Omental fat pad (tissue), 4 donors: ENCODE measurements at places on chromosomes 5 and 9.

- DNase-seq = no peak
These were observed 123.6 kb downstream of the ACTBL2 start for GRCh38 chr5:57358796-57359592.

DNA sequence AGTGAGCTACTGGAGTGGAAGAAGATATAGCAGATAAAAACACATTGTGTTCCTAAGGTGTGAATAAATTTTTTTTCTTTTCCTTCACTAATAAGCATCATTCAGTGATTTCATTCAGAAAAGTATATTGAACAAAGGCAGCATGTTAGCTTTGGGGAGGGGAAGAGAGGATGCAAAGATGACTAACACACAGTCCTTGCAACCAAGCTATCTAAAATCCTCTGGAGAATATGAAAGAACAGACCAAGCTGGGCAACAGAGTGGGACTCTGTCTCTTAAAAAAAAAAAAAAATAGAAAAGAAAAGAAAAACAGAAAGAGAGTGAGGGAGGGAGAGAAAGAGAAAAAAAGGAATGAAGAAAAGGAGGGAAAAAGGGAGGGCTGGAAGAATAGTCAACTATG, 22.3 kb upstream of the OMD start:
- no peak for DNase-seq

DNA sequence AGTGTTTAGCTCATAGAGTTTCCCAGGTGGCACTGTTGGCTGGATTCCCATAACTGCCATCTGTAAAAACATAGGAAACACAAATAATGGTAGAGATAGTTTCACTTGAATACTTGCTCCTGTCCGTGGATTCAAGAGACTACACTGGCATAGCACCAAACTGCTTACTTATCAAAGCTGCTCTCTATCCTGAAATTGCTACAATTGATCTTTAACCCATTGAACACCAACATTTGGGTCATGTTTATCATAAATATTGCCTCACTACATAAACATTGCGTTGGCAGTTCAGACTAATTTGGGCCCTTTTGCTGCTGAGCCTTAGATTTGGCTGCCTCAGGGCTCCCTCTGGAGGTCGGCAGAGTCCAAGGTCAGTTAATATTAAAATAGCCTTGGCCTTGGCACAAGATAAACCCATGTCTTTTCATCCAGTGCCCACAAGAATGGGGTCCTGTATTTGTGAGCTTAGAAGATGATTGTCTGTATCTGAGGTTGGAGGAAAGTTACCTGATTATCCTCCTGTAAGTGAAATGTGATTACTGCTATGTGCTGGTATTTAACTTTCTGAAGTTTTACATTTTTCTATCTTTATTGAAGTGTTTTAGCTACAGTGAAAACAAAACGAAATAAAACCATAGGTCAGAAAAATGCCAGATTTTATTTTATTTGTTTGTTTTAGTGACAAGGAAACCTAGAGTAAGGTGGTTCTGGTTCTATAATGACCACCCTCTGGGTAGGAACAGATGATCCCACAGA, 4.0 kb upstream of the RANBP3L start:
- DNase-seq = no peak

- no peak for DNase-seq
These were observed 216.8 kb upstream of the OTULINL start for GRCh38 chr5:14364576-14365472.

DNA sequence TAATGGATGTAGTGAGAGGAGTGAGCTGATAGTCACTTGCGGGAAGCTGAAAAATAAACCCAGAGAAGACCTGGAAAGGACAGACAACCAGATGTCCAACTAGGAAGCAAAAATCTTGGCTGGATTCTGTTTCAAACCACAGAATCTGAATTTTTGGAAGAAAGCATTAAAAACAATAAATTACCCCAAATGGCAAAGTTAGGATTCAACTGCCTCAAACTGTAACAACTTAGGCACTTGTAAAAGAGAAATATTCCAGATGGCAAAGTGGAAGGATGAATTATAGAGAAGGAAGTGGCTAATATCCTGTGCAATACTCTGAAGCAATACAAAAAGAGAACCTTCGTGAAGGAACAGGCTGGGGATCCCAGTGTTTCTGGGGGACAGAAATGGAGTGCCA, 46.8 kb upstream of the SLIT3 start:
- no peak for DNase-seq

DNA sequence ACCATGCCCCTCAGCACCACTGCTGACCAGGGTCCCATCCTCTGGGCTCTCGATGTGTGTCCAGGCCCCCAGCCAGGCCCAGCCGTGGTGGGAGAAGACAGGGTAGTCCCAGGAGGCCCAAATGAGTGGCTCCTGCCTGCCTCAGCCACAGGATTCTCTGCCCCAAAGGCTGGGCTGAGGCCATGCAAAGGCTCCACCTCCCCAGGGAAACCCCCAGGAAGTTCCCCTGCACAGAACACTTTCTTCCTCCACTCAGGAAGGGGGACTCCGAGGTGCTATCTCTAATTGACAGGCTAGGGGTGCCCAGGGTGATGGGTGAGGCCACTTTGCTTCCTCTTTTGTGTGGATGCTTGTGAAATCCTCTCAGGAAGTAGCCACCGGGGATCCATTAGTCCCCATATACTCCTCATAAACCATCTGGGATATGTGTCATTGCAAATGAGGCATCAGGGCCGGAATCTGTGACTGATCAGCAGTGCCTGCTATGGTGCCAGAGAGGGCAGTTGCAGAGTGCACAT, 23.1 kb upstream of the TDRD7 start:
- no peak for DNase-seq

DNA sequence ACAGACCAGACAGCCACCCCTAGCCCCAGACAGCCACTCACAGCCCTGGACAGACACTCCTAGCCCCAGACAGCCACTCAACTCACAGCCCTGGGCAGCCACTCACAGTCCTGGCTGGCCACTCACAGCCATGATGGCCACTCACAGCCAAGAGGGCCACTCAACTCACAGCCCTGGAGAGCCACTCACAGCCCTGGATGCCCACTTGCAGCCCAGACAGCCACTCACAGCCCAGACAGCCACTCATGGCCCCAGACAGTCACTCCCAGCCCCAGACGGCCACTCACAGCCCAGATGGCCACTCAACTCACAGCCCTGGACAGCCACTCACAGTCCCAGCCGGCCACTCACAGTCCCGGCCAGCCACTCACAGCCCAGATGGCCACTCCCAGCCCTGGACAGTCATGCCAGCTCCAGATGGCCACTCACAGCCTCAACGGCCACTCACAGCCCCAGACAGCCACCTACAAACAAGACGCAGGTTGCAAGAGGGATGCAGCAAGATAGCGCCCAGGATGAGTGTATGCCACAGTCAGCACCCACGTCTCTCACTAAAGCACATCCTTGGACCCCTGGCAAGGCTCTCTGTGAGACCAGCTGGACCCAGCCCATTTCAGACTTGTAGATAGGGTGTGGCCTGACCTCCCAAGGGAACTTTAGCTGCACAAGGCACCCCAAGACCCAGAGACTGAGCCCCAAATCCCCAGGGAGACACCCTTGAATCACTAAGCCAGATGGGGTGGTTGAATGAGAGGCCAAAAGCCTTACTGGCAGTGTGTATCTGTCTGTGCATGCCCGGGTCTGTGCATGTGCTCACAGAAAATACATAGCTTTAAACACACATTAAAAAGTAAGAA, 22.4 kb downstream of the ZDHHC11B start:
- no peak for DNase-seq

GRCh38 chr5:75439276-75439675, 72.2 kb downstream of the CERT1 start:
- no peak for DNase-seq

DNA sequence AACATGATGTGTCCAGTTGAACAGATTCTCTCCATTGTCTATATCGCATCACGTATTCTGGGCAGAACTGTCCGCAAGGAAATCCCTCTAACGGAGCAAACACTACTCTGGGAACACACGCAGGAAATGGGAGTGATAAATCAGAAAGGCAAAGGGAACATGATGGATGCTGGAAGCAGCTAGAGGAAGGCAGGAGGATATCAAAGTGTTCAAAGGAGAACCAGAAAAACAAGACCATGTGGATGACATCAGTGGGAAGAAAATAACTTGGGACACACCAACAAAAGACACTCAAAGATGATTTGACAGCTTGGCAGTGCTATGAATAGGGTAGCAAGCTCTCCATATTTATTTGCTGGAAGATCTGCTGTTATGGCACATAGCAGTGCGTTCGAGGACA, 142.9 kb downstream of the PLK2 start:
- no peak for DNase-seq

DNA sequence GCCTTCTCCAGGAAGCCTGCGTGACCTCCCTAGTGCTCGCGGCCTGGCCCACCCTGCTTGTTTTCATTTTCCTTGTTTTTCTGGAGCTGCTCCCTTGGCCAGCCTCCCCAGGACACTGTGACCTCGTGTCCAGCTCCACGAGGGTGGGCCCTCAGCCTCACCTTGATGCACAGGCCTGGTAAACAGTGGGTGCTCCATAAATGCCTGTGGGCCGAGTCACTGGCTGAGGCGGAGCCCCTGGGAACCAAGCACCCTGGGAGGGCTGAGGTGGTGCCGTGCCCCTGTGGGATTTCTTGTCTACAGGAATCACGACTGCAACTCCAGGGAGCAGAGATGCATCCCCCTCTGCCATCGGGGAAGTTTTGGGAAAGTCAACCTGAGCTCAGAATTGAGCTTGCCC, 17.2 kb downstream of the FAM163B start:
- no peak for DNase-seq

DNA sequence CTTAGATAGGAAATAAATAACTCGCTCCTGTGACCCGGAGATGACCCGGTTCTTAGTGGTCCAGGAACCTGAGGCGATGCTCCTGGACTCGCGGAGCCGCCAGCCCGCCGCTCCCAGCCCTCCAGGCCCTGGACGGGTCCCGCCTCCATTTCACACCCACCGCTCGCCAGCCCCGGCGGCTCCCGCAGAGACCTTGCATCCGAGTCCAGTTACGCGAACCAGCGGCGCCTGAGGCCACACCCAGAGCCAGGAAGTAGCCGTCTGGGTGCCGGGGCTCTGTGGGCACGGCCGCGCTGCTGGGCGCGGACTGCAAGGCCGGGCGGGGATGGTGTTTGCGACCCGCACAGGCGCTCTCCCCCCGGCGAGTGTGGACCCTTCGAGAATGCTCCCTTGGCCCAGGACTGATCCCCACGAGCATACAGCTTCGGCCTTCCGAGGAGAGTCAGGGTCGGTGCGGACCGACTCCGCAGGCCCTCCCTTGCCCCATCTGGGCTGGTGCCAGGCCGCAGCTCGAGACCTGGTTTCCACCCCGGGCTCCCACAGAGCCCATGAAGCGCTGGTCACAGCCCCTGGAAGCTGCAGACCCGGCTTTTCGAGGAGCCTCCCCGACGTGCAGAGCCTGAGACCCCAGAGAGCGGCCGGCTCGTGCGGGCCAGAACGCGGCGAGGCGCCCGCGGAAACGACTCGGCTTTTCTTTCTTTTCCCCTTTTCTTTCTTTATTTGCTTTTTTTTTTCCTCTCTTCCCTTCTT, 5.2 kb upstream of the BARX1 start:
- DNase-seq = no peak

DNA sequence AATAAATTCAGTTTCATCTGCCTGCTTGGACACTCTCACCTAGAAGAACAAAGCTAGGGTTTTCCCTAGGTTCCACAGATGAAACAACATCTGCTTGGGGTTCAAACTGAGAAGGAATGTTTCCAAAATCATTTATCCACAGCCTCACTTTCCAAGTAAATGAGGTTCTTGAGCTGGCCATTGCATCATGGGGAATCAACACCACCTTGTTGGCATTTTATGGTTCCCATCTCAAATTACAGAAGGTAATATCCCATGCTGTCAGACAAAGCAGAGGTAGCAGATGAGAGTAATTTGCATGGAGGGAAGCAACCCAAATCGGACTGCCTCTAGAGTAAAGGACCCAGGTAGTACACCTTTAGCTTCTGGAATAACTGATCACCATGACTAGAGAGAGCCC, 10.5 kb upstream of the NR4A3 start:
- DNase-seq = no peak

DNA sequence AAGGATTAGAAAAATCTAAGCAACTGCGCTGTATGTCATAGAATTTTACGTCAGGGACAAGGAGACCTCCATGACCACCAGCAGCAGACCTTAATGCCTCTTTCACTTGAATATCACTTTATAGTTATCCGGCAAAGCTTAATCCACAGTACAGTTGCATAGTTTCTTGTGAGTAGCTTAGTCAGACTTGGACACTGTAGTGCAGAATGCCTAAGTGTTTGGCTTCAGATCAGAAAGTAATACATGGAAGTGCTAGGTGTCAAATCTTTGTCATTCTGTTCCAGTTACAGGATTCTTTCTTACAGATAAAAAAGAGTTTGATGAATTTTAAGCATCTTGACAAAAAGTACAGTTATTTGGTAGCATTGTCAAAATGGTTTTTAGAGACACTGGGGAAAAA, 239.9 kb upstream of the PAPPA start:
- no peak for DNase-seq

- no peak for DNase-seq
These were observed 1530.6 kb downstream of the EFNA5 start for GRCh38 chr5:106140101-106140500.

- DNase-seq = no peak
These were observed 2.3 kb upstream of the FBXW11 start for GRCh38 chr5:172008689-172009141.

DNA sequence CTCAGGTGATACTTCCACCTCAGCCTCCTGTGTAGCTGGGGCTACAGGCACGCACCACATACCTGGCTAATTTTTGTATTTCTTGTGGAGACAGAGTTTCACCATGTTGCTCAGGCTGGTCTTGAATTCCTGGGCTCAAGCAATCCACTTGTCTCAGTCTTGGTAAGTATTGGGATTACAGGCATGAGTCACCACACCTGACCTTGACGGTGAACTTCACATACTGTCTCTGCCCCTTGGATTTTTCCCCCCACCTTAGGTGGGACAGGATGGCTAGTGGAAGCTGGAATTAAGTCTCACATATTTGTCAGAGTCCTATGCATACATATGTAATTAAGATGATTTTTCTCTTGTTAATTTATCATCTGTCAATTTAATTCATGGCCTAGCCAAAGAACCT, 20.9 kb upstream of the RFK start:
- no peak for DNase-seq

- no peak for DNase-seq
These were observed 373.5 kb downstream of the KIAA0825 start for GRCh38 chr5:94244921-94245320.

DNA sequence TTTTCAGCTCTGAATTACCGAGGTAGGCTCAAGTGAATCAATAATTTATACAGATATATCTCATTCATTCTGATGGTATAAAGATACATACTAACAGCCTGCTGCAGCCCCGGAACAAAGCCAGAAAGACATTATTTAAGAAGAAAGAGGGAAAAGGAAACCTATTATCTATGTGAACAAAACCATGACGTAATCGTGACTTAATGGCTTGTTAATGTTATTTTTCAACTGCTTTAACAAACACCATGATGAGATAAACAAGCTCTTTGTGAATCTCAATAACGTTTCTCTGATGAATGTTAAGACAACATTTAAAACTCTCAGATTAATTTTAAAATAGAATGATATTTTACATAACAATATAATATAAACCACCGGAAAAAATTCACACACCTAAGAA, 237.1 kb downstream of the SLF1 start:
- no peak for DNase-seq
